Esophagus squamous epithelium (tissue), 5 donors: ENCODE measurements at places on chromosomes 11 and 22.

GRCh38 chr11:12765428-12765827, 91.2 kb downstream of the TEAD1 start:
- no peak for DNase-seq

DNA sequence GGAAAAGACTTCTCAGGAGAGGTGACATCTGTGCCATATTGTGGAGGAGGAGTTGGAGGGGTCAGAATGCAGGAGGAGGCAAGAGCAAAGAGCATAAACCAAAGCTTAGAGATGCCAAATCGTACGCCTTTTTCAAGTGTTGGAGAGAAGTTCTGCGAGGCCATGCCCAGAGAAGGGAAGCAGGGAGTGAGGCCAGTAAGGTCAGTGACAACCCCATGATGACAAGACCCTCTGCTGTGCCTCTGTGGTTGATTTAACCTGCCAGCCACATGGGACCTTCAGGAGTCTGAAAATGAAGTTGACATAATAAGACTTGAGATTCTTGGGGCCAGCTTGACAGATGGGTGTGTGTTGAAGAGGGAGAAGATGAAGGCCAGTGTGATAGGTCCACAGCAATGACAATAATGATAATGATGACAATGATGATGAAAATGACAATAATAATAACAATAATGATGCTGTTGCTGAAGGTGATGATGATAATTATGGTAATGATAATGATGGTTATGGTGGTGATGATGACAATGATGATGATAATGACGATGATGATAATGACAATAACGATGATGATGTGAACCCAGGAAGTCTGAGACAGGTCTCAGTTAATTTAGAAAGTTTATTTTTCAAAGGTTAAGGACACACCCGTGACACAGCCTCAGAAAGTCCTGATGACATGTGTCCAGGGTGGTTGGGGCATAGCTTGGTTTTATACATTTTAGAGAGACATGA, 152.6 kb upstream of the B3GAT1 start:
- DNase-seq = no peak

DNA sequence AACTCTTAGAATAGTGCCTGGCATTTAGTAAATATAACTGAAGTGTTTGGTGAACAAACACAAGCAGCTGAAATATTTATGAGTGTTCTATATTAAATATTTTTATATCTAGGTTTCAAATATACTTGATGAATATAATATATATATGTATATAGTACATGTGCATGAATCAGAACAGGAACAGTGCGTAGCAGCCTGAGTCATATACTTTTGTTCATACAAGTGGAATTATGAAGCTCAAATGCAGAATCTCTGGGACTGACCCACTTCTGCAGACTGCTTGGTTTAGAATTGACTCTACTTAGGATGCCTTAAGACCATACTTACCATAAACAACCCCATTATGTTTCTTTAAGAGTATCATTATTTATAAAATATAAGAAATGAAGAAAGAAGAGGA, 997.8 kb upstream of the RAG2 start:
- no peak for DNase-seq

DNA sequence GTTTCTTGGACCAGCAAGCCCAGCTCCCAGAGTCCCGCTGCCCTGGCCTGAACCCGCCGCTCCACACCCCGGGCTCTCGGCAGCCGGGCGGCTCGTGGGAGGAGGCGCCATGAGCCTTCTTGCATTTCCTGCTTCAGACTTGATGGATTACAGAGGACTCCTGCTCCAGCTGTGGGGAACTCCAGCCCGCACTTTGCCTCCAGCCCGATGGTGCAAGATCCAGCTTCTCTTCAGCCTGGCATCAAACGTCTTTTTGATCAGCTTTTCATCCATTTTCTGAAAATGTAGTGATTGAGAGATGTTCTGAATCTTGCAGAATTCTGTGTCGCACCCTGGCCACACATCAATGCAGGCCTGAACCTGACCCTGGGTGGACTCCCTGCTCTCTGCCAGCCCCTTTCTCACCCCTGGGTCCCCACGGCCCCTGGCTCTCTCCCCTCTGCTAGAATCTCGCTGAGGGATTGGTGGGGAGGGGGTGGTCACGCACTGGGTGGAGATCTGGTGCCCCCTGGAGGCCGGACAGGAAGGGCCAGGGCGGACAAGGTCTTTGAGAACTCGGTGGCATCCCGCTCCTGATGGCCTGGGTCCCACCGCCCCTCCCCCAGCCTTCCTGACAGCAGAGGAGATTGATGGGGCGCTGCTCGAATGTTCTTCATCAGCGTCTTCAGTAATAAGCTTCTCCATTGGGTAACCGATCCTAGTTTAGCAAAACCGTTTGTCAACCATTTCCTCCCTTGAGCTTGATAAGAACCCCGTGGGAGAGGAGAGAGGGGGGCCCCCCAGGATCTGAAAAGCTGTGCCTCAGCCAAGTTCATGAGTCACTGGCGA, 12.1 kb upstream of the NFAM1 start:
- no peak for DNase-seq

- no peak for DNase-seq
Observed at GRCh38 chr11:131688048-131688693, 317.8 kb downstream of the NTM start.

DNA sequence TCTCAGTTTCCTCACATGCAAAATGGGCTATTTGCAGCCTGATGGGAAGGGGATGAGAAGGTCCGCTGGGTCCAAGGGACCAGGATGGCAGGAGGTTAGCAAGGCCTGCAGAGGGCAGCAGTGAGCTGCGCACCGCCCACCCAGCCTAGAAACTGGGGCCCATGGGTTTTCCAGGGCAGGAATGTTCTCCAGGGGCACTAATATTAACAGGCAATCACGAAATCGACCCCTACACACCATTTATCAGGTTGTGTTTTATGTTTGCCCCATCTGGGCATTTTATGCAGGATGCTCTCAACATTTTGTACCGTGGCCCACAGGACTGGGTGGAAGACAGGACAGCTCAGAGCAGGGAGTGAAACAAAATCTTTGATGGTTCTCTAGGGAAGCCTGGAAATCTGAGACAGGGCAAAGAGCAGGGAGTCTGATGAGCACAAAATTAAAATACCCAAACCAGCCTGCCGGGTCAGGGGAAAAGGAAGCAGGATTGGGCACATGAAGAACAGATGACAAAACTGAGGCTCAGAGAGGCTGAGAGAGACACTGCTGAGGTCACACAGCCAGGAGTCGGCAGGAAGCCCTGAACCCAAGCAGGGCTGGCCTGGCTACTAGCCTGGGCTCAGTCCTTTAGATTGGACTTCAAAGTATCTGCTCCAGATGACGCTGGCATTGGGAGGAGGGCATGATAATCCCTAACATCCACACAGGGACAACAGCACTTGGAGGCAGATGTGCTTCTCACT, 1.6 kb upstream of the BCR start:
- DNase-seq = no peak

DNA sequence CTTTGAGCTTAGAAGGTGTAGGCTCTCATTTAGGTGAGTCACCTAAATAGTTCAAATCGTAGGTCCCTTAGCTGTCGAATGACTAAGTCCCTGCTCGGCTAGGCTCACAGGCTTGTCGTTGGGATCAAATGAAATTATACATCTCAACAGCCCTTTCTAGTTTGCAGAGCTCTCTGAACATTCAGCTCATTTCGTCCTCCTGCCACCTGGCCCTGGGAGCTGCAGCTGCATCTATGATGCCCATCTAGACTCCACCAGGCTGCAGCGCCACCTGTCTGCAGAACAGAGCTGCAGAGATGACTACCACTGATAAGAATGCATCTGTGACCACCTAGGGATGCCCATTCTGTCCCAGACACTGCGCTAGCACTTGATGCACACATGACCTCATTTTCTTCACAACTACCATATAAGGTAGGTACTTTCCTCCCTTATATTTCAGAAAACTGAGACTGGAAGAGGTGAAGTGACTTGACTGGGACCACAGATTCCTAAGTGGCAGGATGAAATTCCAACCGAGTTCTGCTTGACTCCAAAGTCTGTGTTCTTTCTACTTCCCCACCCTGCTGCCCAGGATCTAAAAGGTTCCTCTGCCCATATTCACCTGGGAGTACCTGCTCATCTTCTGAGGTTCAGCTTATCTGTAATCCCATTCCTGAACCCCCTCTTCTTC, 141.1 kb upstream of the NARS2 start:
- no peak for DNase-seq

GRCh38 chr11:111494040-111494439, 18.1 kb downstream of the BTG4 start:
- DNase-seq = no peak

DNA sequence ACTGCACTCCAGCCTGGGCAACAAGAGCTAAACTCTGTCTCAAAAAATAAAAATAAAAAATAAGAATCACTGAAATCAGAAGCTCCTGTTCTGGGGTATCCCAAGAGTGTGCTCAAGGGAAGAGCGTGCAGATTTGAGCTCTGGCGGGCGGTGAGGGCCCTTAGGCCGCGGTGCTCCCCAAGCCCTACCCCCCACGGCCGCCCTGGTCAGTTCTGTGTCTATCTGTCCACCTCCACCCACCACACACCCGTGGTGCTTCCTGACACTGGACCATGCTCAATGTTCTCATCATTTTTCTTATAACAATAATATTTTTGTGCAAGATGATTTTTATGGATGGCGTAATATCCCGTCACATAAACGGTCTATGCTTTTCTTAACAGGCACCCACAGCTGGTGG, 71.1 kb downstream of the RTL6 start:
- DNase-seq = no peak

DNA sequence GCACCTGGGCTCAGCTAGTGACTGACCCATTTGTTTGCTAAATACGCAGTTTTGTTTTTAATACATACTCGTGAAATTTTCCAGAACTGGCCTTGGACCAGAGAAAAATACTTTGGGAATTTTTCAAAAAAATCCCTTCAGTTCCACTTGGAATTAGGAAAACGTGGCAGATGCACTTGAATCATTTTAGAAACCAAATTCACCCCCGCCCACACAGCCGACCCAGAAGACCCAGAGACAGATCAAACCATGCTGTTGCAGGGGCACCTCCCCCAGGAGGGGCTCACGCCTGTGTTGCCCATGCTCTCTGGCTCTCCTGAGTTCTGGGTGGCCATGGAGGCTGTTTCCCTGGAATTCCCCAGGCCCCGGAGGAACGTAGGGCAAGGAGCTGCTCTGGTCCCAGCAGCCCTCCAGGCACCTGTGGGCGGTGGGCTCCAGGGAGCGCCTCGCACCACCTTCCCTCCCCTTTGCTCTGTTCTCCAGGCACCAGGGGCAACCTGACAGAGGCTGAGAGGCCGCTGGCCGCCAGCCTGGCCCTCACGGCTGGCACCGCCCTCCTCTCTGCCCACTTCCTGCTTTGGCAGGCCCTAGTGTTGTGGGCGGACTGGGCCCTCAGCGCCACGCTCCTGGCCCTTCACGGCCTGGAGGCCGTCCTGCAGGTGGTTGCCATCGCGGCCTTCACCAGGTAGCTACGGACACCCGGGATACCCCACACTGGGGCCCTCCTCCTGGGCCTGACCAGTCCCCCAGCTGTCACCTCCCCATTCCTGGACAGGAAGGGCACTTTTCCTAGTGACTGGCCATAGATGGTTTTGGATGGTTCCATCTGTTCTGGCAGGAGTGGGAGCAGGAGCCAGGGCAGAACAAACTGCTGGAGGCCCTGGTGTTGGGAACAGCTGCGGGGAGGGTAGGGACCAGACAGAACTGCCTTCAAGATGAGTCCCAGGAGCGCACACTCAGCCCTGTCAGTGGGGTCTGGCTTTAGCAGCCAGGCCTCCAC, 3.3 kb upstream of the EPS8L2 start:
- no peak for DNase-seq

- no peak for DNase-seq
Observed at GRCh38 chr11:11318961-11319360, 34.1 kb downstream of the CSNK2A3 start.

DNA sequence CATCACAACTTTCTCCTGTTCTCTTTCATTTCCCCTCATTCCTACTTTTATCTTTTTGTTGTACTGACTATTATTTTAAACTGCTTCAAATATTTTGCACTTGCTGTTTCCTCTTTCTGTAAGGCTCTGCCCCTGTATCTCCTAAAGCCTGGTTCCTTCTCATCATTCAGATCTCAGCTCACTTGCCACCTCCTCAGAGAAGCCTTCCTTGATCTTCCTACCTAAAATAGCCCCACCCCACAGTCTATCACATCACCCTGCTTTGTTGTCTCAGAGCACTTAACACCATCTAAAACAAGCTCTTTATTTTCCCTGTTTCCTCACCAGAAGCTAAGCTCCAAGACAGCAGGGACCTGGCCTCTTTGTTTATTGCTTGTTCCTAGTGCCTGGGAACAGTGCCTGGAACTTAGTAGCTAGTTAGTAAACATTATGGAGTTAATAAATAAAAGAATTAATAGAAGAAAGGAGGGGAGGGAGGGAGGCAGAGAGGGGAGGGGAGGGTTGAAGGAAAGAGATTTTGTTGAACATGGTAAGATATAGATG, 2.5 kb upstream of the STK33 start:
- DNase-seq = no peak

- no peak for DNase-seq
Observed at GRCh38 chr22:39630721-39631120, 60.2 kb downstream of the CACNA1I start.

DNA sequence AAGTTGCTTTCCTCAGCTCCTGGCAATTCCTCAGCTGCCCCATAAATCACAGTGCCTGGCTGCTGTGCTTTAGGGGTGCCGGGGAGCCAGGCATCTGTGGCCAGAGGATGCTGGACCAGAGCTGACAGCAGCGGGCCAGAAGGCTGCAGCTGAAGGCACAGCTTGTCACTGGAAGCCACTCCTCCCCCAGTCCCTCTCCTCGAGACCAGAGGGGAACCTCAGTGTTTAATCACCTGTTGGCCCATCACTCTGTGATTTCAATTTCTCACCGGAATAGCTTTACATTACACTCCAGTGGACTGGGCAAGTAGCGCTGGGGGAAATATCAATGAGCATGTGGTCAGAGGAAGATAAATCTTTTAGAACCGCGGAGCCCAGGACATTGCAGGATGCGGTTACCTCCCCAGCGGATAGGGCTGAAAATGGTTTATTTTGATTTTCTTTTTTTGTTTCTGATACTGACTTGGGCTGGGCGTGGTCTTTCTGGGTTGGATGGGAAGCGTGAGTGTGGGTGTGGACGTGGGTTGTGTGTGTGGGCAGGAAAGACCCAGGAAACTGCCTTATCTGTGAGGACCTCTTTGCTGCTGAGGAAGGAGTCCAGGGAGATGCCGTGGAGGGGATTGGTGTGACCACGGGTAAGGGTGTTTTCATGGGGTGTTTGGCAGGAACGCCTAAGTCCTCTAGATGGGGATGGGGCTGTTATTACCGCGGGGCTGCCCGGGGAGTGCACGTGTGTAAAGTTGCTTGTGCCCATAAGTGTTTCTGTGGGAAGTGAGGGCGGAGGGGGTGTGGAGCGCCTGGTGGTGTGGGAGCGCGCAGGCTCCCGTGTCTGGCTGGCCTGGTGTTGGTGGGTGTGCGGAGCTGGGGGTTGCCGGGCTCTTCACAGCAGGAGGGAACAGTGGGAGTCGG, 4.0 kb downstream of the DAGLA start:
- DNase-seq = no peak

- DNase-seq = no peak
Observed at GRCh38 chr11:114059984-114060391, 477 bp downstream of the ZBTB16 start.

DNA sequence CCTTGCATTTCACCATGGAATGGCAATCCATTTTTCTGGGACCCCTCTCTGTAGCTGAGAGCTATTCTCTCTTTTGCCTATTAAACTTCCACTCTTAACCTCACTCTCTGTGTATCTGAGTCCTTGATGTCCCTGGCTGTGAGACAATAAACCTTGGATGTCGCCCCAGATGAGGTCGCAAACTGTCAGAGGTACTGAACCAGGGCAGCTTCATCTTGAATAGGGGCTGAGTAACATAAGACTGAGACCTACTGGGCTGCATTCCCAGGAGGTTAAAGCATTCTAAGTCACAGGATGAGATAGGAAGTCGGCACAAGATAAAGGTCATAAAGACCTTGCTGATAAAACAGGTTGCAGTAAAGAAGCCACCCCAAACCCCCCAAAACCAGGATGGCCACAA, 68.0 kb downstream of the RSF1 start:
- no peak for DNase-seq

- DNase-seq = no peak
Observed at GRCh38 chr11:62499944-62500649, 46.5 kb downstream of the AHNAK start.
